ENCODE measurements at places on chromosomes 4 and X.

- DNase-seq, result no peak
Observed at GRCh38 chrX:38060331-38060878, 54.1 kb downstream of the SYTL5 start.

- DNase-seq, result no peak
Observed at GRCh38 chr4:73248821-73249220, 9.8 kb downstream of the ANKRD17 start.

DNA sequence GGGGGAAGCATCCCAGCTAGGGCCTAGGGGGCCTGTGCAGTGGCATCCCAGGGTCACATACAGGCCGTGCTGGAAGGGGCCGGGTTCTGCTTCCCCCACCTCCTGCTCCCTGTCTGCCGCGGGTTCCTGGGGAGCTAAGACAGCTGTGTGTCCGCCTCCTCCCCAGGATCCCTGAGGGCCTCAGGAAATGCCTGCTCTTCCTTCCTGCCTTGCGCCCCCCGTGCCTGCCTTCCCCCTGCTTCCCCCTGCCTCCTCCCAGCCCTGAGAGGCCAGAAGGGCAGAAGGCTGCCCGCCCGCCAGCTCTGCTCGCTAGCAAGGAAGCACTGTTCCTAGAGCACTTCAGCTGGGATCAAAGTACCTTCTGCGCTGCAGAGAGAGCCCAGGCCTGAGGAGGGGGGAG is 2.9 kb upstream of the BGN start:
- no peak for DNase-seq

GRCh38 chrX:82648062-82648461 is 860.0 kb upstream of the POU3F4 start:
- DNase-seq, result no peak

GRCh38 chr4:14180983-14181601 is 553.6 kb upstream of the BOD1L1 start:
- DNase-seq, result no peak

DNA sequence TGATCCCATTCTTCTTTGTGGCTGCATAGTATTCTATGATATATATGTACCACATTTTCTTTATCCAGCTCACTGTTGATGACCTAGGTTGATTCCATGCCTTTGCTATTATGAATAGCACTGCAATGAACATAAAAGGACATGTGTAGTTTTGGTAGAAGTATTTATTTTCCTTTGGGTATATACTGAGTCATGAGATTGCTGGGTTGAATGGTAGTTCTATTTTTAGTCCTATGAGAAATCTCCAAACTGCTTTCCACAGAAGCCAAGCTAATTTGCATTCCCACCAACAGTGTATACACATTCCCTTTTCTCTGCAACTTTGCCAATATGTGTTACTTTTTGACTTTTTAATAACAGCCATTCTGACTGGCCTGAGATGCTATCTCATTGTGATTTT is 278.3 kb downstream of the PCDH18 start:
- DNase-seq, result no peak

All from activated CD4-positive, alpha-beta T cell treated with anti-CD3 and anti-CD28 coated beads, Interleukin-2, amount 50 U/mL, for 48 hours (primary cell).